ENCODE measurements at places on chromosomes 7 and 10.

- DNase-seq, result no peak
Measured at GRCh38 chr7:80642871-80643270, 4.4 kb downstream of the CD36 start.

GRCh38 chr7:129925416-129926002 is 27.3 kb downstream of the UBE2H start:
- no peak for DNase-seq

DNA sequence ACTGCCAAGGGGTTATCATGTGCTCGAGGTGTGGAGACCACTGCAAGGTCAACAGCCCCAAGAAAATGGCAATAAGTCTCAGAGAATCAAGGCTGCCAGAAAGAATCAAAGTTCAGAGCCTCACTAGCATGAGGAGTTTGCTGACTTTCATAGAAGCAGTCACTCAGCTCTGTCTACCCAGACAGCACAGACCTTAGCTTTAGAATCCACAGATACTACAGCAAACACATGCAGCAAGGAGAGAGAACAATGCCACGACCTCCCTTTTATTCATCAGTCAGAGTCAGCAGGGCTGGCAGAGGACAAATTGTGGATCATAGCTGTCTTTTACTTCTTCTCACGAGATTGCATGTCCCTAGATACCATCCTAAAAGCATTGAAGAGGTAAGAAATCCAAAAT is 121.3 kb downstream of the MBL2 start:
- no peak for DNase-seq

- no peak for DNase-seq
Measured at GRCh38 chr7:96521068-96521894, 188.4 kb downstream of the SEM1 start.

GRCh38 chr7:106010331-106010730 is 47.3 kb downstream of the CDHR3 start:
- no peak for DNase-seq

- no peak for DNase-seq
Measured at GRCh38 chr7:13077466-13077865, 390.0 kb downstream of the ARL4A start.

GRCh38 chr10:13054844-13055243 is 45.1 kb upstream of the OPTN start:
- no peak for DNase-seq

DNA sequence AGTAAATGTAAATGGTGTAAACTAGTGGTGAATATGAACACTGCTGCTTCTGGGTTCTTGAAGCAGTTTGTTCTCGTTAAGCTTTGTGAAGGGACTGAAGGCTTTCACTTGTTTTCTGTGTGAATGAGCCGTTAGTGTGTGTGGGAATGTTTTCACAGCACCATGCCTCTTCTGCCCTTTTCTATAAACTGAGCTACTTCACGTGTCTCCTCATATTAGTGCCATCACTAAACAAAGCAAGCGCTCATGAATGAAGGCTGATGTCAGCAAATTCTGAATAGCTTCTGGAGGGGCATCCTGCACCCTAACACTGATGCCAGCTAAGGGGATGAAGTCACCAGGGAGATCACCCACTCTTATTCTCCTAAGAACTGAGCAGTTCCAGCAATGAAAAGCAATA is 205.6 kb upstream of the ETV1 start:
- no peak for DNase-seq

DNA sequence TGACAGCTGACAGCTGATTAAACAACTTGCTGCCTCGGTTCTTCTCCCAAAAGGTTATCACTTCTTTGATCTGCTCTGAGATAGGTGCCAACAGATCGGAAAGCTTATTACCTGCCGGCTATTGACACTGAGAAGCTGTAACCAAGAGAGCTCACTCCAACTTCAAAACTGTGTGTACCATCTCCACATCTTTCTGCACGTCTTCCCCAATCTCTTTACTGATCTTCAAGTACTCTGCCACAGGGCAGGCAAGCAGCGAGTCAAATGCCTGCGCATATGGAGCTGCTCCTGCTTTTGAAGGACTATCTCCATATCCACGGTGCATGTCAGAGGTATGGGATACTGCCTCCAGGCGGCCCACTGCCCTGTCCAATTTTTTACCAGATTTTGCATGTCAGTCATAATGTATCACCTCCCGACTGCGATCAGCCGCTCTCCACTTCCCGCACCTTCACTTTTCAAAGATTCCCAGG is 352 bp upstream of the ZNF485 start:
- no peak for DNase-seq

- no peak for DNase-seq
Measured at GRCh38 chr7:985915-986741, 3.1 kb downstream of the CYP2W1 start.

GRCh38 chr10:122503886-122504609 is 42.7 kb downstream of the HTRA1 start:
- DNase-seq, result no peak

DNA sequence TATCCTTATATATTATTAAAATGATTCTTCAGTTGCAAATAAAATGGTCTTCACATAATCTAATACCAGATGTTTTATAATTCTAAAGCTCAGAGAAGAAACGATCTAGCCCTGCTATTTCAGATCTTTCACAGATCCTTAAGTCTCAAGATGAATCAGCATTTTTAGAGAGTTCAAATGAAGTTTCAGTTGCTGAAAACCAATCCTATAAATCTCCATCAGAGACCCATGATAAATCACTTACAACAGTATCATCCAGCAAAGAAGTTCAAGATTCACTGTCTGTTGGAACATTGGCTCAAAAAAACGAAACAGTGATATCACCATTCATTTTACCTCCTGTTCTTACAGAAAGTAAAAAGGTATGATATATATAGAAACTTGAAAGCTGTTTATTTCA is 137.0 kb downstream of the CCDC7 start:
- DNase-seq, result no peak

GRCh38 chr7:14294637-14295036 is 305.2 kb upstream of the ETV1 start:
- DNase-seq, result no peak

DNA sequence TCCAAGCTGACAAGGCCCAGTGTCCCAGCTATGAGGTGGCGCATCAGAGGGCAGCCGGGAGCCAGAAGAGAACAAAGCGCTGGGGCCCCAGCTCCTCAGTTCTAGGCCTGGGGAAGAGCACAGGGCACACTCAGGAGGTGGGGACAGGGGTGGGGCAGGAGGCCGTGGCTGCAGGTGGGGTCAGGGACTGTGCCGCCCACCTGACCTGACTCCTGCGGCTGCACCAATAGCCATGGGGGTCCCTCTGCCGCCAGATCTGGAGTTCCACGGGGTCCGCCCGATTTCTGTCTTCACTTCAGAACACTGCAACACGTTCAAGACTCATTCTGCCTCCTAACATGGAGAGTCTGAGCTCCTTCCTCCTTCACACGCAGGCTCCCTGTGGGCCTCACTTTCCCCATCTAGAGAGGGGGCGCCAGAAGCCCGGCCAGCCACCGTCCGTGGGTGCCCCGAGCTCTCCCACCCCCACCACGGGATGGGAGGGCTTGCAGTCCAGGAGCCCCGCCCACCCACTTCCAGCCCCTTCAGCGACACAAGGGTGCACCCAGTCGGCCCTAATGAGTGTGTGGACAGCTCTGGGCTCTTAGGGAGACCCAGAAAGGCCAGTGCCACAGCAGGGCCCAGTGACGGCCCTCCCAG is 278.3 kb downstream of the MAD1L1 start:
- DNase-seq, result no peak

- no peak for DNase-seq
Measured at GRCh38 chr7:43501870-43502269, 81.0 kb upstream of the STK17A start.

DNA sequence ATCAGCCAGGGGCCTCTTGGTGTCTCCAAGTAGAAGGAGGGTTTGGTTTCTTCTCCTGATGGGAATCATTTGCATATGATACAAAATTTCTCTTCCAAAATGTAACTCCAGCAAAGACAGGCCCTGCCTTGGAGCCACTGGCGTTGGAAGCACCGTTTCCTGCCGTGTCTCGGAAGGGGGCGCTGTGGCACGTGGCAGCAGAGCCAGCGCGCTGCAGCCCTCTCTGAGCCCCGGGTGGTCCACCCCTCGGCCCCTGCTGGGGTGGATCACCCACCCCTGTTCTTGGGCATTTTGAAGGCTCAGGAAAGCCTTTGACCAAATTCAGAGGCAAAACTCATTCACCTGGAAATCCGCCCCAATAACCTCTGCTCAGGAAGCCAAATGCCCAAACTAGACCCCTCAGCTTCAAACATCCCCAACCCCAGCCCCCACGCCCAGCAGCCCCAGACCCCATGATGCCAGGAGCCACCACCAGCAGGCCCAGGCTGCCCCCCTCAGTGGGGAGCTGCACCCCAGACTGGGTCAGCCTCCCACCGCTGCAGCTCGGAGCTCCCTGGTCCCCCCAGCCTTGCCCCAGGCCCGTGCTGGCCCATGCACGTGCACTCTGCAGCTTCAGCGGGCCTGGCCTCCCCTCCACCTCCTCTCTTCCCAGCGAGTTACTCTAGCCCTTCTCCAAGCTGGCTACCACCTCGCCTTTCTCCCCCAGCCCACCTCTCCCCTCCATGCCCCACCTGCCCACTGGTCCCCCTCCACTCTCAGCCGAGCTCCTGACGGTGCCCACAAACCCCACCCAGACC is 29.5 kb upstream of the ELFN1 start:
- DNase-seq, result no peak

All from stimulated activated CD8-positive, alpha-beta memory T cell treated with anti-CD3 and anti-CD28 coated beads, Interleukin-12 subunit alpha, Interleukin-12 subunit beta, amount 100 ng/mL, for 1 hour (primary cell).